Astrocyte of the spinal cord (primary cell): ENCODE measurements at places on chromosomes 4 and X.

GRCh38 chr4:86928400-86929255, 6.2 kb upstream of the AFF1 start:
- no peak for DNase-seq

GRCh38 chr4:89311433-89311832, 3.8 kb upstream of the GPRIN3 start:
- no peak for DNase-seq

- DNase-seq, result peak; percentile 60
These were observed 5.0 kb upstream of the SDAD1 start for GRCh38 chr4:75995727-75996126.

GRCh38 chr4:170305627-170306026, 215.9 kb upstream of the AADAT start:
- no peak for DNase-seq

- peak; percentile 65 for DNase-seq
These were observed 35.4 kb downstream of the IGFBP7 start for GRCh38 chr4:57074744-57075143.

- peak; percentile 36 for DNase-seq
These were observed 26.7 kb downstream of the HDAC8 start for GRCh38 chrX:72545990-72546389.

DNA sequence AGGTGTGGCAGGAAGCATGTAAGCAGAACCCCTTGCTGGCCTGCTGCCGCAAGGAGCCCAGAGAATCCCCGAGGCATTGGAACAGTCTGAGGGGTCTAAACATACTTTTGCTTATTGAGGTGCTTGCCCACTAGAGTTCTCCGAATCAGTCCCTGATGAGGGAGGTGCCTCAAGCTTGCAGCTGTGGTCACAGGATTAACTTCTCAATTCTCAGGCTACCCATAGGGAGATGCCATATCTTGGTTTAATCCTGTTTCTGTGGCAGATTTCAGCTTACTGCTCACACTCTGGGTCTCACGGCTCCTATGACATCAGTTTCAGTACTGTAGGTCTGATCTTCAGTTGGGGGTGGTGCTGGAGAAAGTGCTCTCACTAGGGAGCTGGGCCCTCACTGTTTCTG, 39.9 kb downstream of the CCNG2 start:
- DNase-seq, result no peak

- no peak for DNase-seq
These were observed 115.0 kb downstream of the SHROOM4 start for GRCh38 chrX:50698944-50699343.

GRCh38 chr4:81650606-81651242, 179.0 kb upstream of the RASGEF1B start:
- DNase-seq, result no peak
